ENCODE measurements at places on chromosomes 12 and 14. TPM values are rescaled to one million over a fixed set of nuclear protein-coding genes. Genes with fewer than 3 reads are reported as not detected.

PLA2G1B gene
- total RNA-seq: not detected

B4GALNT1 gene
- 0.38 TPM for total RNA-seq

- no peak overlapping the region for H3K27ac ChIP-seq
- H3K4me1 ChIP-seq: no peaks in the 10 kb centered on the region
- H3K27me3 ChIP-seq: no peaks in the 10 kb centered on the region
- no peaks in the 10 kb centered on the region for H3K36me3 ChIP-seq
These were observed 229.9 kb downstream of the SNAPC1 start for GRCh38 chr14:61992139-61992538.

GRCh38 chr14:87966816-87967215 lies 26.2 kb downstream of the GALC start:
- H3K27me3 ChIP-seq: no peaks in the 10 kb centered on the region
- H3K36me3 ChIP-seq: peaks cover 70% of the 10 kb centered on the region
- H3K4me1 ChIP-seq: no peaks in the 10 kb centered on the region
- no peak overlapping the region for H3K4me3 ChIP-seq
- H3K27ac ChIP-seq: no peak overlapping the region
- DNase-seq: no peak

GRCh38 chr12:49873361-49873934 lies 30.3 kb downstream of the FAIM2 start:
- DNase-seq: no peak
- no peaks in the 10 kb centered on the region for H3K4me1 ChIP-seq
- no peaks in the 10 kb centered on the region for H3K36me3 ChIP-seq
- no peak overlapping the region for H3K4me3 ChIP-seq
- H3K27ac ChIP-seq: no peak overlapping the region
